GM10248 (cell line): ENCODE measurements at places on chromosomes 6 and 20.

DNA sequence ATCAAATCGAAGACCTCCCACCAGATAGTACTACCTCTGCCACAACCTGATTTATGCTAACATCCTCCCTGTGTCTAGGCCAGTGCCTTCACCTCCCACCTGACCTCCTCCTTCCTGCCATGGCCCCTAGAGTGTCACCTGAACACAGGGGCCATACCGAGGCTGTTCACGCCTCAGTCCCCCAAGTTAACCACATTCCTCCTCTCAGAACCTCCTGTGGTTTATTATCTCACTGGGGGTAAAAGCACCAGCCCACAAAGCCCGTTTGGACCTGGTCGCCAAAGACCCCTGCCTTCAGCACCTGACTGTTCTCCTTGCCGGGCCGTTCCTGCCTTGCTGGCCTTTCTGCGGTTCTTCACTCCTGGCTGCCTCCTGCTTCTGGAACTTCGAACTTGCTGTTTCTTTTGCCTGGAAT, 13.7 kb downstream of the MAS1 start:
- no peak for DNase-seq

- peak; percentile 49 for DNase-seq
These were observed 99.9 kb upstream of the RIN2 start for GRCh38 chr20:19658137-19658536.

- DNase-seq, result no peak
These were observed 548 bp upstream of the BCAS4 start for GRCh38 chr20:50794181-50794845.

DNA sequence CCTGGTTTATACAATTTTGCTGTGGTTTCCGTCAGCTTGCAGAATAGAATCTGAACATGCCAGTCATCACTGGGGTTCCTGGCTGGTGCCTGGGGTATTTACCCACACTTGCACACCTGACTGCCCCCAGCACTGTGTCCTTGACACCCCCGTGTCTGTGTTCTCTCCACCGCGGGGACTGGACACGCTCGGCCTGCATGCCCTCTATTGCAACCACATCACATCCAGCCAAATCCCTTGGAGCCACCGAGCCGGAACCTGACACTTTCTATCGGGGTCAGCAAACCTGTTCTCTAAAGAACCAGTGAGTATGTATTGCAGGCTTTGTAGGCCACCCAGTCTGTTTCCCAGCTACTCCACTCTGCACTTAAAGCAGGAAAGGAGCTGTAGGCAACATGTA, 527.5 kb downstream of the PRKN start:
- DNase-seq, result no peak

DNA sequence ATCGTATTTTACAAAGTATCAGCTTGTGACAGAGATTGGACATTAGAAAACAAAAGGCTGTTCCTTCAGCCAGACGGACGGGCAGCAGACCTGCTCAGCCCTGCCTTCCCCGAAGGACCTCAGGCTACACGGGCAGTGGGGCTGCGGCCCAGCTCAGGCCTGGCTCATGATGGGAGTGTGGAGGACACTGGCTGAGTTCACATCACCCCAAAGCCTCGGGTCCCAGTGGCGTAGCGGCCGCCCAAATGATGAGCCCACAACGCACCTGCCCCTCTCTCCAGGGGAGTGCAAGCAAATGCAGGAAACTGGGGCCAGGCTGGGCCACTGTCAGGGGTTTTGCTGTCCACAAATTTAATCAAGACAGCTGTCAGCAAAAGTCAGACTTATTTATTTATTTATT, 356.8 kb downstream of the TAF4 start:
- no peak for DNase-seq

- DNase-seq, result no peak
These were observed 36.1 kb upstream of the MAP7 start for GRCh38 chr6:136586295-136586694.

DNA sequence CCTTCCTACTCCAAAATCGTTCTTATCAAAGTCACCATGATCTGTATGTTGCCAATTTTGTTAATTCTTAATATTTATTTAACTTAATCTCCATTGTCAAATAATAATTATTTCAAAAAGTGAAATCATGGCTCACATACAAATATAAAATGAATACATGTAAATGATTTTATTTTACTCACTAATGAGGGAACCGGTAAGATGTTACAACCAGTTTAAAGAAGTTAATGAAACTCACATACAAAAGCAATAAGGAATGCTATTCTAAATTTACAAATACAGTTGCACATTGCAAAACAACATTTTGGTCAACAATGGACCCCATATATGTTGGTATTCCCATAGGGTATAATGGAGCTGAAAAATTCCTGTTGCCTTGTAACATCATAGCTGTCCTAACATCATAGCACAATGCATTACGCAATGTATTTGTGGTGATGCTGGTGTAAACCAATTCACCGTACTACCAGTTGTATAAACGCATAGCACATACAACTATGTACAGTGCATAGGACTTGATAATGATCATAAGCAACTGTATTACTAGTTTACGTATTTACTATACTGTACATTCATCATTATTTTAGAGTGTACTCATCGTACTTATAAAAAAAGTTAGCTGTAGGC, 6.5 kb upstream of the SLC22A16 start:
- no peak for DNase-seq

GRCh38 chr6:54463354-54464024, 155.2 kb downstream of the TINAG start:
- no peak for DNase-seq

GRCh38 chr20:49478266-49478665, 4.2 kb downstream of the KCNB1 start:
- no peak for DNase-seq

GRCh38 chr6:105991561-105992314, 94.4 kb upstream of the PRDM1 start:
- peak; percentile 42 for DNase-seq

DNA sequence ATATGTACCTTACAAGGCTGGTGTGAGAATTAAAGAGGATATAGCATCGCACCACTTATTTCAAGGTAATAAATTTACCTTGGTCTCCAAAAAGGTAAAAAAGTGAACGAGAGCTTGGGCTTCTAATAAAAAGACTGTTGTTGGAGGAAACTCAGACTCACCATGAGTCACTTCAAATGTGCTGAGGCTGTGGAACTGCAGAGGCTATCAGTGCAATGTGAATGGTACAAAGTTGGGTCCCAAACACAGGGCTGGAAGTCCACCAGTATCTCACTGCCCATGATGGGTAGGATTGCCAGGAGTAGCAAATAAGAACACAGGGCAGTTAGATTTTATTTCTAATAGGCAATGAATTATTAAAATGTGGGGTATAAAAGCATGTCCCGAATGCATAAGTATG, 200.6 kb downstream of the MAFB start:
- no peak for DNase-seq

DNA sequence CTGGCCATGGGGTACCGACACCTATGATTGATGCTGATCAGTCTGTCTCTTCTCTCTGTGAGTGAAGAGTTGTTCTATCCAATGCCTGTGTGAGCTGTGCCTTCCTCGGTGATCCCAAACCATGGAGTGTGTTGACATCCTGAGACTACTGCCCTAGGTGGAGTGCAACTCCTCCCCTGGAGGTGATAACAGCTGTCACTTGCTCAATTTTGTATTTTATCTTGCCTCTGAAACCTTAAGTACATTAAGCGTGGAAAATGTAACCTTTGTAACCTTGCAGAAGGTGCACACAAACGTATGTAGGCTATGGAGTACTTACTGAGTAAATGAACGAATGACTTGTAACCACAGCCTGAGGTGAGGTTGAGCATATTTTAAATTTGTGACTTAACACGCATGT, 256.2 kb downstream of the FNDC1 start:
- no peak for DNase-seq

DNA sequence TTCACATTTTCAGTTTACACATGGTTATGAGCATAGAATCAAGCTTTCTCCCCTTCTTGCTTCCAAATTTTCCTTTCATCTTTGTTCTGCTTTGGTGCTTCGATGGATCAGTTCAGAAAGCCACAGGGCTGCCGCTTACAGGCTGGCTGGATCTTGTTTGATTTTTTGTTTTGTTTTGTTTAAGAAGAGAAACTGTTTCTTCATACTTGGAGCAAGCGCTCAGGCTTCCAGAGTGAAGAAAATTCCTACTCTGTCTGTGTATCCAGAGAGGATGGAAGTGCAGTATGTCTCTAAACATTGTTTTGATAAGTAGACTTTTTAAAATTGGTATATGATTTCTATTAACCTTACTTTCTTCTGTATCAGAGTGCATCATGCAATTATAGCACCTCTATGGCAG, 66.9 kb downstream of the ARID1B start:
- no peak for DNase-seq

DNA sequence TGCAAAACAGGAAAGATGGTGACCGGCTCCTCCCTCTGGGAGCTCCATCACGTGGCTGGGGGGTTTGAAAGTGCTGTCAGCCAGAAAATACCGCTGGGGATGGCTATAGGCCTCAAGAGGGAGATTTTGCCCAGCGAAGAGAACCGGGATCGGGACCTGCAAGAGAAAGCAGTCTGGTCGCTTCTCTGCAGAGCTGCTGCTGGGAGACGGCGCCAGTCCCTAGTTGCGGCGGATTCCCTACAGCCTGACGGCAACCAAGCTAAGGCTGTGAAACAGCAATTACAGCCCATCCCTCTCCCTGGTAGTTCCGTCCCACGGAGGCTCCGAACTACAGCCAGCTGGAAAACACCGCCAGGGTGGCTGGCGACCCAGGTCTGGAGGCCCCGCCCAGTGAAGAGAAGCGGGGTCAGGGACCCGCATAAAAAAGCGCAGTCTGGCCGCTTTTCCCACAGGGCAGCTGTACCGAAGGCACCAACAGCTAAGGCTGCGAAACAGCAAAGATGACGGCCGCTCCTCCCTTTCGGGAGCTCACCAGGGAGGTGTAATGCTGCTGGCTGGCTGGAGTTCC, 238.1 kb upstream of the IRAK1BP1 start:
- no peak for DNase-seq
